ENCODE measurements at places on chromosomes 3 and 15. TPM values are rescaled to one million over a fixed set of nuclear protein-coding genes. Genes with fewer than 3 reads are reported as not detected.

PLA2G4E gene
- not detected for total RNA-seq

PEX5L gene
- not detected for total RNA-seq

DNA sequence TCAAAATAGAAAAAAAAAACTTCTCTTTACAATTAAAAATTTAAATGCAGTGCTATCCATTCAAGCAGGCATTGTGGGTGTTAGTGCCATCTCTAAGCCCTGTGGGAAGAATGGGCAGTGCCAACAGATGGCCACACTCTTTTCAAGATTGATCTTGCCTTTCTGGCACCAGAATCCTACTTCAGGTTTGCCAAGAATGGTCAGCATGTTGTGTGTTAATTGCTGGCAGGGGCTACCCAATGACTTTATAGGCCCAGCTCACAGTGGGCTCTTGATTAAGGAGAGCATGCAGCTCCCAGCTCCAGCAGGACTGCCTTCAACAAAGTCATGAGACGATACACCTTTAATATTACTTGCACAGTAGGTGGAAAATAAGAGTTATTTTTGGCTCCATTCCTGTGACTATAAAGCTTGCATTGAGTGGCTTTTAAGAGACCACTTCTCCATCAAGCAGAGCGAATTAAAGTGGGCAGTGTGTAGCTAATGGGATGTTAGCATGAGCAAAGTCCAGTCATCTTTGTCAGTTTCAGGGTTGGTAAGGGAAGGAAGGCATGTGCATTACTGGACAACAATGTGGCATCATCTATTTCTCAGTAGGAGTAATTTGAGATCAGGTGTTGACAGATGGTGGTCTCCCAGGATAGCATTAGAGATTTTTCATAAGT is 476.8 kb downstream of the C3orf38 start:
- H3K27me3 ChIP-seq: no peaks in the 10 kb centered on the region
- no peaks in the 10 kb centered on the region for H3K4me1 ChIP-seq
- H3K36me3 ChIP-seq: no peaks in the 10 kb centered on the region
- no peak overlapping the region for H3K4me3 ChIP-seq
- no peak for DNase-seq

GRCh38 chr3:118332699-118333098 is 701.9 kb downstream of the IGSF11 start:
- DNase-seq: no peak
- H3K4me3 ChIP-seq: no peak overlapping the region
- H3K36me3 ChIP-seq: no peaks in the 10 kb centered on the region
- no peak overlapping the region for H3K27ac ChIP-seq

TKT gene
- total RNA-seq: 254 TPM

SPINK8 gene
- not detected for total RNA-seq

DNA sequence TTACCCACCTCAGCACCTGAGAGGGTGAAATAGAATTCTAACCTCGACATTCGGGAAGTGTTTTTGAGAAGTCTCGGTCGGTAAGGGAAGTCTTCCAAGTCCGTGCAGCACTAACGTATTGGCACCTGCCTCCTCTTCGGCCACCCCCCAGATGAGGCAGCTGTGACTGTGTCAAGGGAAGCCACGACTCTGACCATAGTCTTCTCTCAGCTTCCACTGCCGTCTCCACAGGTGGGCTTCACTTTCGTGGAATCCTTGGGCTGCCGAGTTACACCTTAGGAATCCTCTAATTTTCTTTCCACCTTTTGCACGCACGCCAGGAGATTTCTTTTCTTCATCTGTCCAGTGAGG is 775 bp downstream of the CCNDBP1 start:
- 0 out of 2 replicates have a peak, but pooled peaks cover 2% of the 10 kb centered on the region for H3K4me1 ChIP-seq
- no peaks in the 10 kb centered on the region for H3K27me3 ChIP-seq
- H3K4me3 ChIP-seq: peak overlapping the region; percentile 74
- peak overlapping the region; percentile 24 for H3K27ac ChIP-seq
- DNase-seq: no peak

DNA sequence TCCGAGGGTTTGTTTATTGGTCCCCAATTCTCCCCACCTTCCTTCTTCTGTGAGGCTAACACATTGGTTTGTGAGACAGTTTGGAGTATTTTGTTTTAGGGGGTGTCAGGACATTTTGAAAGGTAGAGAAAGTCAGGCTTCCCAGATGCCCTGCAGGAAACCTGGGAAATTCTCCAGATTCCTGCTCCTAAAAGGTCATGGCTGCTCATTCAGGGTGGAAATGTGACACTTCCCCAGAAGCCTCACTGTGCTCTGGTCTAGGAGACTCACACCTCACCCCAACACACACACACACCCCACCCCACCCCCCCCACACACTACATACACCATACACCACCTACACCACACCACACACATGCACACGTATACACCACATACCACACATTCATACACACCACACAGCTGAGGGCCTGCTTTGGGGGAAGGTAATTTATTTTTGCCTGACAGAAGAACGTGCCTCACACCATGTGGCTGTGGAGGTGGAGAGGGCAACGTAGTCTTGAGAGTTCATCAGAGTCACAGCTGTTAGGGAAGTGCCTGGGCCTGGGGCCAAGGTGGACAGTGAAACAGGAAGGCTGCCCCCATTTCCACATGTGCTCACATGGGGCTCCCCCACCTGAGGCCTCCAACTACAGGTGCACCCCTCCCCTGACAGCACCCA is 40.4 kb upstream of the LIMD1 start:
- H3K27ac ChIP-seq: peak overlapping the region; percentile 91
- peak; percentile 80 for DNase-seq
- H3K36me3 ChIP-seq: no peaks in the 10 kb centered on the region

DNA sequence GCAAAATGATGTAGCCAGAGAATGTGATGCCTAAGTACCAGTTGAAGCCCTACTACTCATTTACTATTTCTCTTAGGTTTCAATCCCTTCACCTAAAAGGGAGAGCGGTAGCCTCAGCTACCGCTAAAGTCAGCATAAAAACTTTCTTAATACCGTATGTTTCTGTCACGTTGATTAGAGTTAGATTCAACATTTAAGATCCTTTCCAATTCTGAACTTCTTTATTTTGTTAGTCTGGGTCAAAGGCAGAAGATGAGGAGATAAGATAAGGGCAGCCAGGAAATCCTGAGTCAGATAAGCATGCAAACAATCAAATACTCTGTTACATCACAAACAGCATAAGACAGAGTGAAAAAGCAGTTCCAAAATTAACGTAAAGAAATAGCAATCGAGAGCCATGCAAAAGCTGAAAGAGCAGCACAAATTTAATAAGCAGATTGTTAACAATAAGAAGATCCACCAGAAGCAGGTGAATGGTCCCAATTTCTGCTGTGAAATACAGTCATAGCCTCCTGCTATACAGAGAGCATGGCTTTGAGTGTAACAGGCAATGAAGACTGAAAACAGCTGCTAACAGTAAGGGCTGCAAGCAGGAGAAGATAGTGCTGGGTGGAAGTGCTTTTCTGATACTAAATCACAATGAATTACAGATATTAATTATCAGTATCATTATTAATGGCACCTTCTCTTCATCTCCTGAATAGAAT is 3.0 kb downstream of the TMEM207 start:
- H3K36me3 ChIP-seq: no peaks in the 10 kb centered on the region
- H3K27ac ChIP-seq: no peak overlapping the region
- H3K4me3 ChIP-seq: no peak overlapping the region
- no peaks in the 10 kb centered on the region for H3K27me3 ChIP-seq

DNA sequence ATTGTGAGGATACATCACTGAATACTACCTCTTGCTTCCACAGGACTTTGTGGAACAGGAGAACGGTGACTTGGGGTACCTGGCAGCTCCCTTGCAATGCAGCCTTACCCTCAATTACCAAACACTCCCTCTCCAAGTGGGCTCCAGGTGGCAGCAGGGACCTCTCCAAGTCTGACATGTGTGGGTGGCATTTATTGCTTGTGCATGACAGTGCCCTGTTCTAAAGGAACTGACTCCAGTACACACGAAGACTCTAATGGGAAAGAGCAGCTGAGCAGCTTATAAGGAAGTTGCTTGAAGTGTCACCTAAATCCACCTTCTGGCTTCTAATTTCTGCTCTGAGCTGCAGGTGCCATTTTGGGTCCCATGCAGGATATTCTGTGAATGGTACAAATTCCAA is 174.1 kb upstream of the SLCO3A1 start:
- no peak overlapping the region for H3K27ac ChIP-seq
- H3K4me3 ChIP-seq: no peak overlapping the region
- H3K36me3 ChIP-seq: no peaks in the 10 kb centered on the region
- no peaks in the 10 kb centered on the region for H3K4me1 ChIP-seq

RMDN3 gene
- total RNA-seq: 19.6 TPM

All from SJCRH30 (cell line).